ENCODE measurements at places on chromosomes 2 and 18.

- no peak for DNase-seq
Observed at GRCh38 chr2:241768251-241768711, 8.3 kb upstream of the GAL3ST2 start.

GRCh38 chr2:238326801-238327365 lies 6.6 kb downstream of the TRAF3IP1 start:
- no peak for DNase-seq

- peak; percentile 2 for DNase-seq
Observed at GRCh38 chr18:11005528-11005927, 143.8 kb downstream of the PIEZO2 start.

DNA sequence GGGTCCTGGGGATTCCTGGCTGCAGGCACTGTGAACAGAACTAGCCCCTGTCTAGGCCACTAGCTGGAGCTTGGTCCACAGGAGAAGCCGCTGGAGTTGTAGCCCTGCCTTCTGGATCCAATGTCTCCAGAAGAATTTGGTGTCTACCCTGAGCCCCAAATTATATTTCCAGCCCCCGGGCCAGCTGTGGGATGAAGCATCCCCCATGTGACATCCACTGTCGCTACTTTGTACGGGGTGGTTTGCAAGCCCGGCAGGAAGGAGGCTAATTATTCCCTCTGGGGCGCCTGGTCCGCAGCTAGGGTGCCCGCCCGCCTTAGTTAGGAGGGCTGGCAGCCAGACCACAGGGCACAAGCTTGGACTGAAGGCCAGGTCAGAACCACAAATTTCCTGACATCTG lies 106.5 kb downstream of the SMAD7 start:
- no peak for DNase-seq

DNA sequence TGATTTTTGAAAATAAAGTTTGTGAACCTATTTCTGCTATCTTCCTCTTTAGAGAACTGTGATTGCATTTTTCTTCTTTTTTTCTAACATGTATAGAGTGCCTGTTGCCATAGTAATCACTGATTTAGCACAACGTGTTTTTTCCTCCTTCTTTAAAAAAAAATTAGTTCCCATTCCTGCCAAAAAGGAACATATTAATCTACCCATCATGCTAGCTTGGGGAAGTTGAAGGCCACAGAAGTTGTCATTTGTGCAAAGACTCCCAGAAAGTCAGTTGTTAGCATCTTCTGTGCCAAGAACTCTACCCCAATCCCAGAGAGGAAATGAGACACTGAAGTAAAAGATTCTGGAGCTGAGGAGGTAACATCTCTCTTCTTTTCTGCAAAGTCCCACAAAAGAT lies 57.3 kb downstream of the SLC8A1 start:
- no peak for DNase-seq

GRCh38 chr2:241601841-241602240 lies 35.1 kb downstream of the THAP4 start:
- no peak for DNase-seq
